ENCODE measurements at places on chromosomes 7 and 10.

- DNase-seq, result no peak
Observed at GRCh38 chr10:117094856-117095255, 43.2 kb downstream of the VAX1 start.

DNA sequence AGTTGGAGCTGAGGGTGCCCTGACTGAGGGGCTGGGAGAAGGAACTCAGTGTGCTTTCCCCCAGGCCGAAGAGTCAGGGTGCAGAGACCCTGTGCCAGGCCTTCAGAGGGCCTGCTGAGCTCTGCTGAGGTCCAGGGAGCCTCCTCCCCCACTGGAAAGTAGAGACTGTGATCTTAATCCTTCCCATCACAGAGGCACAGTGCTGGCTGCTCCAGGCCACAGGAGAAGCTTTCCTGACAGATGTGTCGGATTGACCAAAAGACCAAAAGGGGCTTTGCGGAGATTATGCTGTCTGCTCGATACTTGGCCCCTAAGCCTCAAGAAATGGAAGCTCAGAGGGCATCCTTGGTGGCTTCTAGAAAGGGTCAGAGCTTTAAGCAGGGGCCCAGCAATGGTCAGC is 32.9 kb upstream of the BTRC start:
- DNase-seq, result no peak

GRCh38 chr7:124635416-124635815 is 130.2 kb downstream of the GPR37 start:
- DNase-seq, result no peak

DNA sequence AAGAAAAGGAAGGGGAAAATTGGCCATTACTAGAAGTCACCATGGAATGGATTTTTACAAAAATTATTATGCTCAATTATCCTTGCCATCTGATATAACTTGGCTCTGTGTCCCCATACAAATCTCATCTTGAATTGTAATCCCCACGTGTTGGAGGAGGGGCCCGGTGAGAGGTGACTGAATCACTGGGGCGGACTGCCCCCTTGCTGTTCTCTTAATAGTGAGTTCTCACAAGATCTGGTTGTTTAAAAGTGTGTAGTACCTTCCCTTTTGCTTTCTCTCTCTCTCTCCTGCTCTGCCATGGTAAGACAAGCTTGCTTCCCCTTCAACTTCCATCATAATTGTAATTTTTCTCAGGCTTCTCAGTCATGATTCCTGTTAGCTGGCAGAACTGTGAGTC is 1023.6 kb downstream of the XPNPEP1 start:
- no peak for DNase-seq

DNA sequence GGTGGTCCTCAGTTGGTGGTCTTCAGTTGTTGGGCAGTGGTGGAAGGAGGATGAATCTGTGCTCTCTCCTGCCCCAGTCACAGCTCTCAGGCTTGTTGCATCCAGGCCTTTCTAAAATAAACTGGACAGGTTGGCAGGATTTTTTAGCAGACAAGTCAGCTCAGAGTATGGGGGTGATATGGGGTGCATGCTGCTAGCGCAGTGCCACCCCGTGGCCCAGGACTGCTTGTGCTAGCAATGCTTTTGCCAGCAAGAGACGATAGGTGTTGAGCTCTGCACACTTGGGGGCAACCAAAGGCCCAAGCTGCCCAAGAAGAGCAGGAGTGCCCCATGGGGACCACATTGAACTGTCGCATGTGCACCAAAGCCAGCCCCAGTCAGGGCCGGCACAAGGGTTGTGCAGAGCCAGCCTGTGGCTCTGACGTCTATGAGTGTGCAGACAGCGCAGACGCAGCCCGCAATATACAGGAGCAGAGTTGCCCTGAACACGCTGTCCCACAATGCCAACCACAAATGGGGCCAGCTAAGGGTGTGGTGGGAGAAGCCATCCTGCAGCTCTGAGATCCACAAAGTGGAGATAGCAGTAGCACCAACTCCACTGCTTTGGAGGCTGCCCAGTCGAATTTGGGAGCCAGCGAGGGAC is 49.8 kb upstream of the PDSS1 start:
- no peak for DNase-seq

GRCh38 chr7:76193883-76194282 is 7.8 kb upstream of the SRRM3 start:
- no peak for DNase-seq

GRCh38 chr7:29891766-29892165 is 85.5 kb downstream of the WIPF3 start:
- no peak for DNase-seq

- DNase-seq, result no peak
Observed at GRCh38 chr10:77784856-77785255, 141.7 kb downstream of the DLG5 start.

GRCh38 chr7:32250471-32251260 is 180.5 kb upstream of the PDE1C start:
- DNase-seq, result no peak

- no peak for DNase-seq
Observed at GRCh38 chr10:58963101-58963534, 213.3 kb upstream of the PHYHIPL start.

- no peak for DNase-seq
Observed at GRCh38 chr7:141612861-141613260, 61.7 kb downstream of the AGK start.

DNA sequence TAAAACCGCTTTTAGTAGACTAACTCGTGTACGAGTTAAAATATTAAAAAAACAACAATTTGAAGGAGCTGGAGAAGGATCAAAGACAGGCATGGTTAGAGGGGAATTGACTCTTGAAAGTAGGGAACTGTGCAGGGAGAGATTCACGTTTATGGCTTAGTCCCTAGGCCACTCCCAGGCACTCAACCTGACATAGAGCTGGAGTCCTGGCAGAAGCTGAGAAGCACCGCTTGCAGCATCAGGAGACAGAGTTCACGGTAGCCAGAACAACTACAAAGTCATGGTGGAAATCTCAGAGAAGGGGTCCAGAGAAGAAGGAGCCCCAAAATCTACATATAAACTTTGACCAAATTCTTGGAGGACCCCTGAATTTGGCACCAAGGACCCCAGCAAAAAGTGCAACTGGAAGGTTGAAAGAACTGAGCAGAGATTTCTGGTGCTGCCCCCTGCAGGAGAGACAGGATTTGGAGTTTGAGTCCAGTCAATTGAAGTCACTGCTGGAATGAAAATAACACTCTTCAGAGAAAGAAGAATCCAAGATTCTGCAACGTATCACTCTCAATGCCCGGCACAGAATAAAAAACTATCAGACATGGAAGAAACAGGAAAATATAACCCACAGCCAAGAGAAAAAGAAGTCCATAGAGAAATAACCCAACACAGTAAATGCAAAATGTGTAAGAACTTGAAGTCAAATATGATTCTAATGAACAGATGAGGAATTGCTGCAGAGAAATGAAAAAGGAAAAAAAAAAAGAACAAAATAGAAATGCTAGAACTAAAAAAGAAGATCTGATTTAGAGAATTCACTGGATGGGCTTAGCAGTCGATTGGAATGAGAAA is 493.3 kb upstream of the PODXL start:
- DNase-seq, result no peak

DNA sequence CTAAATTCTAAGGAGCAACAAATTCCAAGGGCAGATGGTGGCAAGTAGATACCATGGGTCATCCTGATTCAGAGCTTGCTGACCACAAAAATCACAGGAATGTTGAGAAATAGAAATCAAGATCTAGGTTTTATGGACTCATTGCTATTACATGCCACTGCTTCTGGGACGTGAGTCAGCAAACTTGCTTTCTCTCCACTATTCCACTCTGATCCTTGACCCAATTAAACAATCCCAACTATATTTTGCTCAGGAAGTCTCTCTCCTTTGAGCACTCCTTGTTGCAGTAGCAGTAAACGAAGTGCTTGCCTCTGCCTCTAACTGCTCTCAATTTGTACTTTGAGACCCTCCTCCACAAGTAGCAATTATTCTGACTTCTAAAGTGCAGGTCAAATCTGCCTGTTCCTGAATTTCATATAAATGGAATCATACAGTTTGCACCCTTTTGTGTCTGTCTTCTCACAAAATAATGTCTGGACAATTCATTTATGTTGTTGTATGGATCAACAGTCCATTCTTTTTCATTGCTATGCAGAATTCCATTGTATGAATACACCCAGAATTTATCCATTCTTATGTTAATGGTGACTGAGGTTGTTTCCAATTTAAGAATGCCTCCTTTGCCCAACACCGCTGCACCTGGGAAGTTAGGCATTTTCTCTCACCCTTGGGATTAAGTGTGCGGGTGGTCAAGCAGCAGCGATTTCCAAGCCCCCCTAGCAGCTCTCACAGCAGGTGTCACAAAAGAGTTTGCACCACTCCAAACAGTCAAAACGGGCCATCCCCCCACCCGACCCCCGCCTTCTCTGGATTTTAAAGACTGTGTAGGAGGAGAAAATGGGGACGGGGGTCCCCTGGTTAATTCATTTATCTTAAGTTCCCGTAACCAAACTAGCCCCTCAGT is 35.9 kb downstream of the ACSM6 start:
- no peak for DNase-seq

GRCh38 chr7:133561396-133561795 is 308.5 kb downstream of the EXOC4 start:
- no peak for DNase-seq

GRCh38 chr10:67725567-67725966 is 29.6 kb upstream of the CTNNA3 start:
- no peak for DNase-seq

- no peak for DNase-seq
Observed at GRCh38 chr10:12635127-12635541, 285.8 kb downstream of the CAMK1D start.

- DNase-seq, result no peak
Observed at GRCh38 chr7:3866277-3866676, 565.2 kb downstream of the SDK1 start.

DNA sequence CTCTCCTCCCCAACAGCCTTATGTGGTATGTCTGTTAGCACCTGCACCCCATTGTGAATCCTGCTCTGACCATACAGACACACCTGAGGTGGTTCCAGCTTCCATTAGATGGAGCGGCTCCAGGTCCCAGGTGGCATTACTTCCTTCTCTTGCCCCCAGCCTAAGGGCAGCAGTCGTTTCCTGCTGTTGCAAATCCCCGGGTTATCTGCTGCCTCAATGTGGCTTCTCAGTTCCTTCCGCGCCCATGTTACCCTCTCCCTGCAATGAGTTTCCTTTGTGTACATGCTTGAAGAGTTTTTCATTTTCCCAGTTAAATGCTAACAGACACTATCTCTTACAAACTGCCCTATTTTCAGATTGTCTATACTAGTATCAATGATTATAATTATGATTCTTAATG is 62.8 kb upstream of the PRKCQ start:
- no peak for DNase-seq

DNA sequence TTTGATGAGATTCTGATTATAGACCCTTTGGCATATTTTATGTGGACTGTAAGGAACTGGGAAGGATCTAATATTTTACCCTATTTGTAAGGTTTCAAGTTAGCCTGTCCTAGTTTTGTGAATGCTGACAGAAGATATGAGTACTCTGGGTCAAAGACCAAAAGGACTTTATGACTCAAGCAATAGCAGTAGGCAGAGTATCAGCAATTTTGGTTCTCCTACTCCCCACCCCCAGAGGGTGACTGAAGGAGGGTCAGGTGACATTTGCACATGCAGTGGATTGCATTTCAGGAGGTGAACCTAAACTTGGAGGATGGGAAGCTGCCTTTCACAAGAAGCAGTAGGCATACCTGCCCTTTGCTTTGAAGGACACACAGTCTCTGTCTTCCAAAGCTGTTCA is 84.0 kb upstream of the KLF6 start:
- DNase-seq, result no peak

DNA sequence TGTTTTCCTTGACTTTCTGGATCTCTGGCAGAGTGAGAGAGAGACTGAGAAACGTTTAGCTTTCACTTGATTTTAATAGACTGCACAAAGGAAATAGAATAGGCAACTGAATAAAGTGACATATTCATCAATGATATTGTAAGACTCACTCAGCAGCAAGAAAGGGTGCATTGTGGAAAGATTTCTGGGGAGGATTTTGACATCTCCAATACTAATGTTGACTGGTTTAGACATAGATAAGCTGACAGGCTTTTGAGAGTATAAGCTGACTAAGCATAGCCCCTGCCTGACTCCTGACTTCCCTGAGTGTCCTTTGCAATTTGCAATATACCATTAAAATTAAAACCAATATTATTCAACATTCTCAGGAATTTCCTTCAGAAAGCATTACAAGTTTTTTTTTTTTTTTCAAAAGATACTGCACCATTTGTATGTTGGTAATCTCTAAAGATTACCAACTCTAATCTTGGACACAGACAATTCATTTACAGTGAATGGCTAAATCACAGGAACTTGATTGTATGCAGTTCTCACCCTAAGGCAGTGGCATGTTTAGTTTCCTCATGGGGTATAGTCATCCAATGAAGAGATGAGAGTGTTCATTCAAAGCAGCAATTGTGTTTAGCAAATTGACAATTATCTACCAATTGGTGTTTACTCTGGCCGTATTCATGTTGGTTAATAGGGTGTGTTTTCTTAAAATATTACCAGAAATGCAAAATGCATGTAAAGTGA is 325.6 kb downstream of the SORCS3 start:
- no peak for DNase-seq

- no peak for DNase-seq
Observed at GRCh38 chr10:112601214-112602090, 154.4 kb downstream of the VTI1A start.

GRCh38 chr7:138072726-138073125 is 3.5 kb upstream of the AKR1D1 start:
- DNase-seq, result no peak

GRCh38 chr10:7811000-7811399 is 7.3 kb upstream of the TAF3 start:
- DNase-seq, result no peak

GRCh38 chr7:51160990-51161615 is 155.5 kb downstream of the COBL start:
- no peak for DNase-seq

- DNase-seq, result no peak
Observed at GRCh38 chr10:132619927-132620326, 82.3 kb downstream of the INPP5A start.

DNA sequence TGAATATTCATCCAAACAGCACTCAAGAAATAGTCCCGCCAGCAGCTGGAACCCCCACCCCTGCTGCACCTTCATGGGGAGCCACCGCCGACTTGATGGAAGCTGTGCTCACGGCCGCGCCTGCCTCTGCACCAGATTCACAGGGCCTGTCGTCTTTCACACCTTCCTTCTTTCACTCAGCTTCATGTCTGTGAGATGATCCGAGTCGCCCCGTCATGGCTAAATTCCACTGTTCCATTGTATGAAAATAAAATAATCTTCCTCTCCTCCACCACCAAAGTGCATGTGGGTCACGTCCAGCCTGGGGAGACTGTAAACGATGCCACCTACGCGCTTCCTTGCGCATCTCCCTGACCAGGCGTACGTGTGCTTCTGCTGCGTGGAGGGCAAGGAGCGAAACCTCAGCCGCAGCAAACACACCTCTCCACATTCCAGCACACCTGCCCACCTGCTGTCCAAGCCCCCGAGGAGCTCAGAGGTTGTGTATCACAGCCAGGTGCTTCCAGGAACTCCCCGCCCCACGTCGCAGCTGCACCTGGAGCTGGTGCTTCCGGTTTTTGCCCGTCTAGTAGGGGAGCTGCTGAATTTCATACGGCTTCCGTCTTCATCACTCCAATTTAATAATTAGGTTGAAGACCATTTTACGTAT is 137.0 kb downstream of the PTPRN2 start:
- DNase-seq, result no peak

GRCh38 chr7:105875505-105875904 is 894 bp downstream of the ATXN7L1 start:
- no peak for DNase-seq

- no peak for DNase-seq
Observed at GRCh38 chr7:50631639-50632038, 66.4 kb upstream of the DDC start.

Data from omental fat pad (tissue), 4 donors.